ENCODE measurements at places on chromosomes 4 and X.

DNA sequence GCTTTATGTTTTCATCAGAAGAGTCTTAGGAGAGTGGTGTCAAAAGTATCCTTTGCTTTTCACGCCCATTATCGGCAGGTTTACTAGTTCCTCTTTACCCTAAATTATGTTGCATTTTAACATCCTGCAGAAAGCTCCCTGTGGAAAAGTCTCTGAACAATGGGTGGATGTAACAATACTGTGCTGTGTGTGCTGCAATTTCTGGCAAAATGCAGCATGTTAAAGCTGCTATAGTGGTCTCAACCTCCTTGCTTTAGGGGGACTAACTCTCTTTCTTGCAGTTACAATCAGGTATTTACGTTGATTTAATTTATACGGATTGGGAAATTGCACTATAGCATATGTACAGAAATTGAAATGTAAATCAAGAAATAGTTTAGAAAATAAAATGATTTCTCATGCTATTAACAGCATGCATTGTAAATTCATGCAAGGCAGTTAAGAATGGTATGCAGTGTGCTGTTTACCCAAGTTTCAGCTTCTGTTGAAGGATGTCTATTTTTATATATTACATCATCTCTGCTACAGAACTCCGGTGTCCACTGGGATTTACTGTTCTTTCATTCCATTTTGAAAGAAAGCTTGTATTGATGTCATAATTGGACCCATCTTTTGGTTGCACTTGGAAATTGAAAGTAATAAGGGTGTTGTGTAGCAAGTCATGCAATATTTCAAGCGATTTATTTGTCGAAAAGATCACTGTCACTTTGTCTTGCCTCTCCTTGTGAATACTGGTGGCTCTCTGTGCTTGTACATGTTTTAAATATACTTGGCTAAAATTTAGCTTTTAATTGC is 145.7 kb downstream of the RAPGEF2 start:
- no peak for DNase-seq

DNA sequence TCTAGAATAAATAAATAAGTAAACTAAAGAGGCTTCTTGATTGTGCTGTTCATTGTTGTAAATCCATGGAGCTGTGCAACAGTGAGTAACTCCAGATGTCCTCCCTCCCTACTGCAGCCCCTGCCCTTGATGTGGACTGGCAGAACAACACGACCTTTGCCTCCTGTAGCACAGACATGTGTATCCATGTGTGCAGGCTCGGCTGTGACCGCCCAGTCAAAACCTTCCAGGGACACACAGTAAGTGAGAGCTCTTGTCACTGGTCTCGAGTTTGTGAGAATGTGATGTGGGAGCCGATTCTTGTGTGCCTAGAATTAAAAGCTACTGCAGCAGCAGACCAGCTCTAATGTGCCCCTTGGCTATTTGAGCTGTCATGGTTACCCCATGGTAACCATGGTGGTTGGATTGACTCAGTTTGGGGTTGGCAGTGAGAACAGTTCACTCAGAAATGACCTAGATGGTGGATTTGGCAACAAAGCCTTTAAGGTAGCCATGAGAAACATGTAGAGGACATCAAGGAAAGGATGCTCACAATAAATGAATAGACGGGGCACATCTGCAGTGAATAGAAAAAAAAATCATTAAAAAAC is 60.7 kb downstream of the GPR143 start:
- DNase-seq, result no peak

GRCh38 chrX:153475271-153475670 is 4.9 kb upstream of the HAUS7 start:
- DNase-seq, result no peak

DNA sequence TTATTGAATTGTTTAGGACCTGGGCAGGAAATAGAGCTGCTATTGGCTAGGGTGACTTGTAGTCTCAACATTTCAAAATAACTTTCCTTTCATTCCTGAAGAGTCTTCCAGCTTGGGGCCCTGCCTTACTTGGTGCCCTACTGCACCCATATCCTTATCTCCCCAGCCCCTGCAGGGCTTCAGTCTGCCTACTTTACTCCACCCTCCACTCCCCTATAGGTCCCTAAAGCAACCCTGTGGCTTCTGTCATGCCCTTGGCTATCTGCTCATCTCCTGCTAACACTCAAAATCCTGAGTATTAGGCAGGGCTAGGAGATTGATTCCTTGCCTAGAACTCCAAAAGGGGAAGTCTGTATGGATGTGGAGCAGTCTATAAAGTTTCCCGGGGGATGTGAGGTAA is 57.6 kb upstream of the PRKG2 start:
- DNase-seq, result no peak

DNA sequence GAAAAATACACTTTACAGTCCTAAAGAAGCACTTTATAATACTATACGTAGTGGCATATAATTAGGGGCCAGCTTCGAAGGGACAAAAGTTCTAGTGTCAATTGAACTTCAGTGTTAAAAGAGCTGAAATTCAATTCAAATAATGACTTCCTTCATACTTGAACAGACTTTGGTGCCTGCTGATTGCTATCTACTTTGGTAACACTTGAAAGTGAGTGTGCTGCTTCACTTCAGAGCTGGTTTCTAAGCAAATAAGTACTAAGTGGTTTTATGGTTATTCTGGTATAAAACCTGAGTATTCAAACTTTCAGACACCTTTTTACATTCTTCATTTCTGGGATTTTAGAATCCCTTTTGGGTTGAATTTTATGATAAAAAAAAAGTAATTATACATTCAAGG is 107.0 kb downstream of the SLC4A4 start:
- no peak for DNase-seq

- DNase-seq, result no peak
Observed at GRCh38 chr4:38785901-38786402, 3.2 kb upstream of the TLR10 start.

DNA sequence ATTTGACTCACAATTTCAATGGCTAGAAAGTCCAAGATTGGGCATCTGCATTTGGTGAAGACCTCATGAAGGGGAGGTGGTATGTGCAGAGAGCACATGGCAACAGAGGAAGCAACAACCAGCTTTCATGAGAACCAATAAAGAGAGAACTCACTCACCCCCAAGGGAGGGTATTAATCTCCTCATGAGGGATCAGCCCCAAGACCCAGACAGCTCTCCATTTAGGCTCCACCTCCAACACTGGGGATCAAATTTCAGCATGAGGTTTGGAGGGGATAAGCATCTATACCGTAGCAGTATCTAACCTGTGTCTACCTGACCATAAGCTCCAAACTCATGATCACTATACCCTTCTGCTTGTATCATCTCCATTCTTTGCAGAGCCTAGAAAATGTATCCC is 9.3 kb upstream of the TBC1D19 start:
- DNase-seq, result no peak

GRCh38 chr4:146852360-146852759 is 93.3 kb downstream of the TTC29 start:
- no peak for DNase-seq

Measured in CD4-positive, CD25-positive, alpha-beta regulatory T cell (primary cell).